ENCODE measurements at places on chromosomes 1 and 21. TPM values are rescaled to one million over a fixed set of nuclear protein-coding genes. Genes with fewer than 3 reads are reported as not detected.

DNA sequence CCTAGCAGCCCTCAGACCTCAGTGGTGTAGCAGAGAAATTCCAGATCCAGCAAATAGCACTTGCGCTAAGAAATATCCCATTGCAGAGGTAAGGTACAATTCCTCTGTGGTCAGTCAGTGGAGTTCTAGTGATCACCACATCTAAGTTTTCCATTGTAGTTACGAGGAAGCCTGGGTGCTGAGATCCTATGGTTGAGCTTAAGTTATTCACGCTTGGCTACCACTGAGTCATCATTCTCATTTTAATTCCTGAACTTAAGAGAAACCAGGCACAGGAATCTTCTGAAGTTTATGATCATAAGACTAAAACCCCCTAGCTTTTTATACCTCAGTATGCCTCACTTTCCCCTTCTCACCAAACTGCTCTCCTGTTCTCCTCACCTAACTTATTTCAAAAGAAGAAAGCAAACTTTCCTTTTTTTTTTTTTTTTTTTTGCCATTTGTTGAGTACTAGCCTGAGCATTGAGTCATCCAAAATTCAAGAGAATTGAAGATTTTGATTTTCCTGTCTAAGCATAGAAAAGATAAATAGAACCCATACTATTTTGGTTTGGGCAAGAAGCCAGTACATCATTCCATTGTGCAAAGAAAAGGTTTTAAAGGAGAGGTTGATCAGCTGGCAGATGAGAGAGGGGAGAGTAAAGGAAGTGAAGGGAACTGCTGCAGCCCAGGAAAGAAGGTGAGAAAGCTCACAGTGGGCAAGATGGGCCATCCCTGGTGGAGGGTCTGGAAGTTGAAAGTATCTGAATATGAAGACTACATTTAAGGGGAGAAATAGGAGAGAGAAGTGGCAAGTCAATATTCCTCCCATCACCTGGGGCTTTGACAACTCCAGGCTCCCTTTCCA lies 39.9 kb downstream of the SERBP1 start:
- DNase-seq: peak; percentile 13

GRCh38 chr21:45393021-45393420 lies 11.9 kb upstream of the COL18A1 start:
- no peak for DNase-seq

DNA sequence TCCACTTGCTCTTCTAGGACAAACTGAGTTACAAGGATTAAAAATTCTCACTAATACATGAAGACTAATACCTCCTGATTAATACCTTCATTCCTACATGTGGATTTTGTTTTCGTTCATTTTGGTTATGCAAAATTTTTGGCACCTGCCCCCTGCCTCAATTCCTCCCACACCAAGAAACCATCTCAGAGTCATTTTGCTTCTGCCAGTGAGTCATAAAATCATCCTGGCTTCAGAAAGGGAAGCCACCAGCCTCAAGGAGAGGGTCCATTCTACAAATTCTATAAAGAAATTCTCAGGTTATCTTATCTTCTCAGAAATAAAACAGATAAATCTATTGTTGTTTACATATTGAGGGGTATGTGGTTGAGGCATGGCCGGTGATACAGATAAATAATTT lies 103.2 kb upstream of the COA6 start:
- DNase-seq: no peak

Gene CCDC17
- total RNA-seq: 0.51 TPM

DNA sequence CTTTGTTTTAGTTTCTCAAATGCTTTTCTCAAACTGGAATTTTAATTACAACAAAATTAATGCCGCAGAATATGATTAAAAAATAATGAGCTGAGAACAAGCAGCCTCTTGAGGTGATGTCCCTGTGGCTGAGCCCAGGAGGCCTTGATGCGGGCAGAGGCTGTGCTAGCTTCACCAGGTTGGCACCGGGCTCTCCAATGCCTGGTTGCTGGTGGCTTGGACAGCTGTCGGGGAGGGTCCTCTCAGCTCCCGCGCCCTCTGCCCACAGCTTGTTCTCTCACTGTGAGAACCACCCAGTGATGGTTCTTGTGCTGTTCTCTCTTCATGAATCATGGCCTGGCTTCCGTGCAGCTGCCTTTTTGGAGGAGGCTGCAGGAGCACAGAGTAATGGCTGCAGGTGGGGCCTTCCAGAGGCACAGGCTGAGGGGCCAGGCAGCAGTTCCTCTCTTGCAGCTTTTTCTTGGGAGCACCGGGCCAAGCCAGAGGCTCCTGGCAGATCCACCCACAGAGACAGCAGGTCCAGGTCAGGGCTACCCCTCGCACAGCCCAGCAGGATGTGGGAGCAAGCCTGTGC lies 156.3 kb downstream of the PCBP3 start:
- no peak for DNase-seq

Gene PRSS38
- total RNA-seq: not detected

Gene NGF
- total RNA-seq: 0.26 TPM

Gene FAM151A
- not detected for total RNA-seq

Gene EPS15
- total RNA-seq: 87.0 TPM

DNA sequence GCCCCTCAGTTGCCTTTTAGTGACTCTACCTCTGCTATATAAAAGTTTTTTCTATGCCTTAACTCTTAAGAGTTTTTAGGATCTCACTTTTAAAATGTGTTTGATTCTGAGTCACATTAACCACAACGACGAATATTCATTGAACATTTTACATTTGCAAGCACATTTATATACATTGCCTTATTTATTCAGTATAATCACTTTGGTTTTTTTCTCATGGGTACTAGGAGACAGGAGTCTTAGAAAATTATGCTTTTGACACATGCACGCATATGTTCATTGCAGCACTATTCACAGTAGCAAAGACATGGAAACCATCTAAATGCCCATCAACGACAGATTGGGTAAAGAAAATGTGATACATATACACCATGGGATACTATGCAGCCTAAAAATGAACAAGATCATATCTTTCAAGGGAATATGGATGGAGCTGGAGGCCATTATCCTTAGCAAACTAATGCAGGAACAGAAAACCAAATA lies 236.9 kb upstream of the SPAG17 start:
- DNase-seq: no peak

GRCh38 chr1:224435318-224435763 lies 744 bp upstream of the WDR26 start:
- no peak for DNase-seq

Gene RPE65
- not detected for total RNA-seq

Gene IGSF9
- total RNA-seq: not detected

DNA sequence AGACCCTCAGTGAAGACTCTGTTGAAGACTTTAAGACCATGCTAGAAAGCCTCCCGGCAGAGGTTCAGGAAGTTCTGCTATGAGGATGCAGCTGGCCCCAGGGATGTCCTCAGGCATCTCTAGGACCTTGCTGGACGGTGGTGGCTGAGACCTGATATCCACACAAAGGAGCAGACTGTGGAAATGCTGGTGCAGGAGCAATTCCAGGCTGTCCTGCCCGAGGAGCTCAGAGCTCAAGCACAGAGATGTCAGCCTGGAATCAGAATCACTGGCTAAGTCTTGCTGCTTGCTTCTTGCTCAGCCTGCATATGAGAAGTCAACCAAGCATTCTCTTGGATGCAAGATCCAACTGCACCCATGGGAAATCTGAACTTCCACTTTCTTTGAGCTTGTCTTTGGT lies 22.0 kb upstream of the CDC42 start:
- DNase-seq: no peak

GRCh38 chr1:145962157-145963102 lies 1.9 kb downstream of the ANKRD34A start:
- DNase-seq: no peak

DNA sequence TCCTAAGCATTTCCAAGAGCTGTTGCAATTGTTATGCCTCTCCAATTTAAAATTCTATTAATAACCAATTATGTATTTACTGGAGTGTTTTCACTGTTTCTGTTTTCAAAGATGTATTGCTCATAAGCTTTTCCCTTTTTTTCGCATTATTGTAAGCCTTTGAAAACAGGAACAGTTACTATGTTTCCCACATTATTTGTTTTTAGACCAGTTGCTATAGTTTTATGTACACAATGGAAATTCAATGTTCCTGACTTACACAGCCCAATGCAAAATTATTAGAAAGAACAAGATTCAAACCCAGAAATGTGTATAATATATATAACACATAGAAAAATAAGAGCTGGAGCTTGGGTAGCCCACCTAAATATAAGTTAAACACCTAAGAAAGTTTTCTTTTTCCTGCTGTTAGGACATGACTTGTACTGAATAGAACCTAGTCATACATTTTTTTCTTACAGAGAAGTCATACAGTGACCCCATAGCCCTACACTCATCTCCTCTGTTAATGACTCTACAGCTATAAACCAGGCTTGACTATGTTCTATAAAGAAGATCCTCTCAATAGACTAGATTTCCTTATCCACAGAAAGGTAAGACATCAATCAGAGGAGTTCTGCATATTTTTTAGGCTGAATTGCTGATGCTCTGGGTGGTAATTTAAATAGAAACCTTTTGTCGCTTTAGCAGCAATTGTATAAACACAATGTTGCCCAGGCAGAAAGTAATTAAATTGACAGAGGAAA lies 299.6 kb downstream of the USH2A start:
- DNase-seq: no peak

- peak; percentile 93 for DNase-seq
Observed at GRCh38 chr1:198780376-198780775, 141.5 kb downstream of the PTPRC start.

- DNase-seq: no peak
Observed at GRCh38 chr1:82386365-82387011, 585.8 kb downstream of the ADGRL2 start.

DNA sequence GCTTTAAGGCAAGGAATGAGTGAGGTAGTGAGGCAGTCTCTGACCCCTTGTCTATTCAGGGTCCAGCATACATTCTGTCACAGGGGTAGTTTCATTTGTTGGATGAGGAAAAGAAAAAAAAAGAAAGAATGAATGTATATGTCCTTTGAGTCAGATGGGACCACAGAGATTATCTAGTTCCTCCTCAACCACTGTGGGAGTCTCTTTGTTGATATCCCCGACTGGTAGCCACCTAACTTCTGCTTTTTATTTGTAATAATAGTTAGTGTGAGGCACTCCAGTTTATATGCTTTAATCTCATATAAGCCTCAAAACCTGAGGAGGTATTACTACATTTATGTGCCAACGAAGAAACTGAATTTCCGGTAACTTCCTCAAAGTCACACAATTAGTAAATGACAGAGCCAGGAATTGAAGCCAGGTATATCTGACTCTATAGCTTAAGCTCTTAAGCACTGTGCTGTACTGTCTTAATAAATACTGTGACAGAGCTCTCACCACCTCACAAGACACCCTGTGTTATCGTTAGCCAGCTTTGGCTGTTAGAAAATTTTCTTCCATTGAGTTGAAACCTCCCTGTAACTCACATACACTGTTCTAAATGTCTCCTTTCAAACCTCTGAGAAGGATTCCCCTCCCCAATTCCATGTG lies 82.2 kb downstream of the MDM4 start:
- no peak for DNase-seq

DNA sequence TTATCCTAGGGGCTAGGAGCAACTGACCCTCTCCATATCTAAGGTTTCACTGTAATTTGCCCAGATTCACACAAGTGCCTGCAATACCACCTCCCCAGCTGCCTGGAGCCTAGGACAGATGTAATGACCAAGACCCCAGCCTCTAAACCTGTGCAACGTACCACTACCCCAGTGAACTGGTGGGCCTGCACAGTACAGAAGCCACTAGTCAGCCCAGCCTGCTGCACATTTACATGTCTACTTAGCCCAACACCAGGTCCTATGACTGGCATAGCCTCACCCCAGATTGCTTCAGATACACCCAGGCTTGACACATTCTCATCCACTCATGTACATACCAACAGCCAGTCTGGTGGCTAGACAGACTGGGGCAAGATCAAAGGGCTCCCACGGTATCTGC lies 1336.6 kb downstream of the BRINP3 start:
- no peak for DNase-seq

DNA sequence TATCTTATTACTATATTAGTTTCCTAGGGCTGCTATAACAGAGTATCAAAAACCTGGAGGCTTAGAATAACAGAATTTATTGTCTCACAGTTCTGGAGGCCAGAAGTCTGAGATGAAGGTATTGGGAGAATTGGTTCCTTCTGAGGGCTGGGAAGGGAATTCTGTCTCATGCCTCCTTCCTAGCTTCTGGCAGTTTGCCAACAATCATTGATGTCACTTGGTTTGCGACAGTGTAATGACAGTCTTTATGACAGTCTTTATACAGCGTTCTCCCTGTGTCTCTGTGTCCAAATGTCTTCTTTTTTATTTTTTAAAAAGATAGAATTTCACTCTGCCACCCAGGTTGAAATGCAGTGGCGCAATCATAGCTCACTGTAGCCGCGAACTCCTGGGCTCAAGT lies 15.8 kb upstream of the CENPF start:
- no peak for DNase-seq

Gene PTGER3
- total RNA-seq: not detected

Gene AZIN2
- 0.64 TPM for total RNA-seq

Gene AVPR1B
- not detected for total RNA-seq

- DNase-seq: no peak
Observed at GRCh38 chr1:70812442-70813109, 235.0 kb downstream of the PTGER3 start.

Gene OR2T33
- total RNA-seq: not detected

All from dermis microvascular lymphatic vessel endothelial cell (primary cell).